ENCODE measurements at places on chromosomes 7 and 10. TPM values are rescaled to one million over a fixed set of nuclear protein-coding genes. Genes with fewer than 3 reads are reported as not detected.

GRCh38 chr7:140571538-140572122, 69.0 kb downstream of the DENND2A start:
- DNase-seq: peak; percentile 50

GRCh38 chr10:114541081-114541796, 116.8 kb downstream of the ABLIM1 start:
- no peak for DNase-seq

GRCh38 chr10:17144757-17145156, 15.1 kb upstream of the CUBN start:
- no peak for DNase-seq

CBLL1 gene
- 21.3 TPM for total RNA-seq

DNA sequence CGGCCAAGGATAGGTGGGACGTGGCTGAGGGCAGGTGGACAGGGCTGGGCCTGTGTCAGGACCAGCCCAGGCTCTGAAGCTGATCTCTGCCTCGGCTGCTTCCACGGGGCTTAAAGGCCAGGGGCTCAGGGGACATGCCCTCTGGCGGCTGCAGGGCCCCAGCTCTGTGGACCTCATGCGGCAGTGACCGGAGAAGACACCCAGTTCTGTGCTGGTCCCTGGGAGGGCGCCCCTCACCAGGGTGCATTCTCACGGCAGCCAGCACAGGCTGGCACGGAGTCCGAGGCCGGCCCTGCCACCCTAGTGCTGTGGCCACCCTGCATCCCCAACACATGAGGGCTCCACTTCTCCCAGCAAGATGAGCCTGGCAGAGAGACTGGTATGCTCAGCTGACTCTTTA, 30.3 kb downstream of the YKT6 start:
- DNase-seq: no peak

SFRP4 gene
- total RNA-seq: not detected

RNF148 gene
- total RNA-seq: 2.2 TPM

IL6 gene
- total RNA-seq: 40.4 TPM

- DNase-seq: peak; percentile 55
These were observed 140.0 kb upstream of the PHYHIPL start for GRCh38 chr10:59036311-59037017.

- no peak for DNase-seq
These were observed 143.4 kb upstream of the ITGB1 start for GRCh38 chr10:33101392-33101787.

PAPOLB gene
- not detected for total RNA-seq

GRCh38 chr10:11186374-11186773, 168.7 kb downstream of the CELF2 start:
- no peak for DNase-seq

DNA sequence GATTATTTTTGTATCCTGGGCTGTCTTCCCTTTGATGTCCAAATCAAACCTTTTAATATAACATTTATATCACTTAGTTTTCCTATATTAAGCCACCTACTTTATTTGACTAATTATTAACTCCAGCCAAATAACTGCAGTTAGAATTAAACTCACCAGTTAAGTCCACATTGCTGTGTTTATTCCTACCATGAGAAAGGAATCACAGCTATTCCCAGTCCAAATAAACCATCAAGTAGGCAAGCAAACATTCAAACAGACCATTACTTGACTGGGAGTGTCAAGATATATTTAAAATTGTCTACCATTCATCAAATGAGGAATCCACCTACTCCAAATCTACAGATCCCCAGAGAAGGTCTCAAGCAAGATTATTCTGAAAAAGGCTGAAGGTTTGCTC, 22.4 kb downstream of the PDE1C start:
- DNase-seq: no peak

- no peak for DNase-seq
These were observed at the start of gene PDSS1 for GRCh38 chr10:26697163-26697921. Gene PDSS1 (plus strand): TSS chr10:26697701. CDS start chr10:26697712, 11 bp downstream.

DNA sequence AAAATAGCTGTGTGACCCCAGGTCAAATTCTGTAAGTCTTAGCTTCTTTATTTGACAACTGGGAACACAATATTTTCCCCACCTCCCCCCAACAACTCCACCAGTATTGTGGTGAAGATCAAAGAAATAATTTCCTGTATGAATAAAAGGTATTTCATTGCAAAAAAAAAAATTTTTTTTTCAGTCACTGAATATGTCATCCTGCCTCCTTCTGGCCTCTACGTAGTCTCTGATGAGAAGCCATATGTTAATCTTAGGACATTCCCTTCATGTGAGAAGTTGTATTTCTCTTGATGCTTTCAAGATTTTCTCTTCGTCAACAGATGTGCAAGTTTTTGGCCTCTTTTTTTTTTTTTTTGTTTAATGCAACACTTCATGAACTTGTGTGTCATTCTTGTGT, 33.0 kb downstream of the ZNF33A start:
- no peak for DNase-seq

DNA sequence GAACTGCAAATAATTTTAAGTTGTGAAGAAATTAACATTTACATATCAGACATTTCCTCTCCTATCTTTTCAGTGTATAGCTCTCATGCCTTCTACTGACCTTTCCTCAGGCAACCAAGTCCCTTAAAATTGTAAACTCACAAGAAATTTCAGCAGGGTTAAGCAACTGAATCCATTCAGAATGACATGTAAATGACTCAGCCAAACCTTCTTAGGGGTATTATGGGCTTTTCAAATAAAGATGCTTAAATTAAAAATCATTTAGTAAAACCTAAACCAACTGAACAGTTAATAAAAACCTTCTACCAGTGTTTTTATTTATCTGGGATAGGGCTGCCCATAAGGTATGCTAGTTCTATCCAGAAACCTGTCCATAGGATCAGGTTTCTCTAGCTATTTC, 20.7 kb downstream of the WAPL start:
- DNase-seq: no peak

- no peak for DNase-seq
These were observed 21.3 kb downstream of the CYP2W1 start for GRCh38 chr7:1004018-1004852.

OR2A7 gene
- 2.0 TPM for total RNA-seq

DNA sequence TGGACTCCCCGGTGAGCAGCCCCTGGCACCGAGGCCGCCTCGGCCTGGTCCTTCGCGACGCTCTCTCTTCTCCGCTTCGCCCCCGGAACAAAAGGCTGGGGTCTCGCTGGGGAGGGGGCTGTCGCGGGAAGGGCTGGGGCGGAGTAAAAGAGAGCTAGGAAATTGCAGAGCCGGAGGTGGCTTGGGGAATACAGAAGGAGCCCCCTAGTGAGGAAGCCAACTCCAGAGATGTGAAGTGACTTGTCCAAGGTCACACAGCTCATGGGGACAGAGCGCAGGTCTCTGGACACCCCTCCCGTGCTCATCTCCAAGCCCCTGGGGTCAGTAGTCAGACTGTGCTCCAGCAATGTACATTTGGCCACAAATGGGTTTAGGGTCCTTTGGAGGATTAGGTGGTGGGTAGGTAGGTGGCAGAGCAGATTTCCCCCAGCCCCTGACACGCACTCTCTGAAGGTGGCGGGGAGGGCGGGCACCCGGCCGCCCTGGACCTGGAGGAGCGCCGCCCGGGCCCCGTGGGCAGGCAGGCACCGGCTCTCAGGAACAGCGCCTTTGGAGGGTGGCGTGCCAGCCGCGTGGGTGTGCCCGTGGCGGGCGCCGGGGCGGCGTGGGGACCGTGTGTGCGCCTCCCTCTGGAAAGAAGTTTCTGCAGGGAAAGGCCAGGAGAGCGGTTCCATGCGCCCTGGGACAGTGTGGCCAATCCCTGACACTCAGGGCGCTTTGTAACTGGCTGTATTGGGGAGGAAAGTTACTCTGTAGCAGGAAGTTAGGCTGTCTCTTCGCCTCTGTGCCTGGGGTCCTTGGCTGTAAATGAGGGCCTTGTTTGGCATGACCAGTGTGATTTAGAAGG, 910 bp downstream of the WIPF3 start:
- no peak for DNase-seq

DNA sequence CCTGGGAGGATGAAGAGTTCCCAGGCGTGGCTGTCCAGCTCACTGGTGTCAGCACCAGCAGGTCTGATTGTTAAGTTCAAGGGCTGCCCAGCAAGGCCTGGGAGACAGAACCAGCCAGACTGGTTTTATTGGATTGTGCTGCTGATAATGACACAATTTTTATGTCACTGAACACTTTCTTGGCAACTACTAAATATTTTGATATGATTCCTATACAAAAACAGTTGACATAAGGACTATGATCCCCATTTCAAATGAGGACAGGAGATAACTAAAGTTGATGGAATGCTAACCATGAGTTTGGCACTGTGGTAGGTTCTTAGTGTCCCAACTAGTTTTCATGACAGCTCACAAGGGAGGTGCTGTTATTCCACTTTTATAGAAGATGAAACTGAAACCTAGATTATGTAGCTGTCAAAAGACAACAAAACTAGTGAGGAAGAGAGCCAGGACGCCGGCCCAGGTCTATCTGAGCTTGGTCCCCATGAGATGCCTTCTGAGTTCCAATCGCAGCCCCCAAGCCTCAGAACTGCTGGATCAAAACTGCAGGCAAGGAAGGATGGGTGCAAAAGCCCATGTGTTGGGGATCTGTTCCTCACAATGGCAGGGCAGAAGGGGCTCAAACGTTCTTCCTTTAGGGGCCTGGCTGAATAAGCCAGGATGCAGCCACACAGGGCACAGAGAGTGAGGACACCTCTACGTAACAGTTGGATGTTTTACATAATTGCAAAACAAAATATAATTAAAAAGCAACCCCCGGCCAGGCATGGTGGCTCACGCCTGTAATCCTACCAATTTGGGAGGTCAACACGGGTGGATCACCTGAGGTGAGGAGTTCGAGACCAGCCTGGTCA, 52.8 kb downstream of the COBL start:
- no peak for DNase-seq

GRCh38 chr10:557792-558328, 131.6 kb downstream of the DIP2C start:
- DNase-seq: no peak

GRCh38 chr10:100129424-100129823, 47.8 kb upstream of the CPN1 start:
- DNase-seq: no peak

NEUROG3 gene
- total RNA-seq: not detected

- DNase-seq: no peak
These were observed 39.2 kb downstream of the ZNF467 start for GRCh38 chr7:149733924-149734790.

C7orf33 gene
- total RNA-seq: not detected

ZNF804B gene
- total RNA-seq: not detected

- no peak for DNase-seq
These were observed 36.3 kb upstream of the TCF7L2 start for GRCh38 chr10:112913661-112914287.

DNA sequence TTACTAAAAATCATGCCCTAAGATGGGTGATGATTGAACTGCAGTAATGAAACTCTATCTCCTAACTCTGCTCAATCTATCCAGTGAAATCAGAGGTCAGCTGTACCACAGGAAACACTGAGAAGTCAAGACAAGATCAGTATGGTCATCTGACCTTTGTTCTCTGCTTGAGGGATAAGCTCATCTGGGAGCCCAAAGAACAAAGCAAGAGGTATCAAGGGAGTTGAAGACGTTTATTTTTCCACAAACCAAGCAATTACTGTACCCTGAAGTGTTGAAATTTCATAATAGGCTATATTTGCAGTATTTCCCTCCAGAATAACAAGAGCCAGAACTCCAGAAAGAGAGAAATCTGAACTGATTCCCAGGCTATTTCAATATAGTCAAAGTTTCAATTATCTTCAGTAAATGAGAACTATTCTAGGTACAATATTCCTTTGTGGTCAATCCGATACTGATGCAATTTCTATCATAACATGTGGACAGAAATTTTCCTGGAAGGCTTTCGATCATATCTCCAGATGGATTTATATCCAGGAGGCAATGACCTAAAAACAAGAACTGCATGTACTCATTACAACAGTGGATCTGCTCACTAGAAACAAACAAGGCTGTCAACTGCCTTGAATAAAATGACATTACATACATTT, 345.3 kb downstream of the TNS3 start:
- no peak for DNase-seq

ATRNL1 gene
- total RNA-seq: 11.7 TPM

DNA sequence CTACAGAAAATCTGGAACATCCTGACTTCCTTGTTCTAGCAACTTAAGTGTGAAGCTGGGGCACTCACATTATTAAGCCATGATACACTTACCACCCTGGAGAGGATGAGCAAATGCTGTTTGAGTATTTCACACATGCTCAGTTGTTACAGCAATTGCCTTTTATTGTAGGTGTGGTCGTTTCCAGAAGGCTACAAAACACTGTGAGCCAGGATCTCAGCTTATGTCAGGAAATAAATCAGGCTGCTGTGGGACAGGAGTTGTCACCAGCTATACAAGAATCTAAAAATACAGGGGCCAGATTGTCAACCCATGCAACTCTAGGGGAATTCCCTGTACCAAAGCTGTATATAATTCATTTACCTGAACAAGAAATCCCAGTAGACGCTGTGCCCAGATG, 273.3 kb upstream of the SP4 start:
- DNase-seq: no peak

ADRA2A gene
- total RNA-seq: not detected

DNA sequence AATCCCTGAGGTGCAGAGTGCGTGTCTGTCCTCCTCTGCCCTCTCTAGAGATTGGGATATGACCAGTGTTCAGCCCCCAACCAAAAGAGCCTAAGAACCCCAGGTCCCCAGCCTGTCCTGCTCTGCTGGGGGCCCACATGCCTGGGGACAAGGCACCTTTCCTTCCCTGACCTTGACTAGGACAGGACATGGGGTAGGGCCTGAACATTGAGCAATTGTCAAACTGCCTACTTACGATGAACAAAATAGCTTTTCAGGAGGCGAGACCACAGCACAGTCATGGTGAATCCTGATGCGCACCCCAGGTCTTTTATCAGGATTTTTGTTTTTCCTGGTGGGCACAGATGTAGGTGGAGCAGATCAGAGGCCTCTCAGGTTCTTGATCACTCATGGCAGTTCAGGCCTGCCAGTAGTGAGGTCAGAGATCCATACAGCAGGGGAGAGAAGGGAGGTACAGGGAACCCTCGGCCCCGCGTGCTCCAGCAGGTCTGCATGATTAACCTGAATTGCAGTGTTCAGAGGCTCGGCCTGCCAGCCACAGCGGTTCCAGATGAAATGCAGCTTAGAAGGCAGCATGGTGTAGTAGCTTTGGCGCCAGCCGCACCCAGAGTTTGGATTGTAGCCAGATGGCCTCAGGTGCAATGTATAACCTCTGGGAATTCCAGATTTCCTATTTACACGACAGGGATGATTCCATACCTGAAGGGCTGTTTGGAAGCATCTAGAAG, 191.3 kb downstream of the CUX1 start:
- DNase-seq: no peak

DNA sequence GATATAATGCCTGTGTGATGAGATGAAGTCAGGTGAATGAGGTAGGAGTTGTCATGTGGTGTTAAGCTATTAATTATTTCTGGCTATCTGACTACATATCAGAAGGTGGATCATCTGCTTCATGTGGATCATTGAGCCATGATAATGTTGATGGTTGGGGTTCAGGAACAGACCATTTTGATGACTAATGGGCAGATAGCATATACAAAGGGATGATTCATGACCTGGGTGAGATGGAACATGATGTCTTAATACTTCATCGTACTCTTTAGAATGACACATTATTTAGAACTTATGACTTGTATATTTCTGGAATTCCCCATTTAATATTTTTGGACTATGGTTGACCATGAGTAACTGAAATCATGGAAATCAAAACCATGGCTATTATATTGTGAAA, 155.1 kb downstream of the OR13A1 start:
- DNase-seq: peak; percentile 72

Measured in epithelial cell of proximal tubule (primary cell).